ENCODE measurements at places on chromosomes 2 and 18. TPM values are rescaled to one million over a fixed set of nuclear protein-coding genes. Genes with fewer than 3 reads are reported as not detected.

The DYNAP gene
- total RNA-seq: not detected

The FAM124B gene
- total RNA-seq: 21.4 TPM

The TMEM150A gene
- 10.2 TPM for total RNA-seq

The PER2 gene
- 15.0 TPM for total RNA-seq

The CCDC141 gene
- 48.1 TPM for total RNA-seq

The ARHGAP25 gene
- total RNA-seq: 17.1 TPM

The B4GALT6 gene
- 4.8 TPM for total RNA-seq

The TSGA10 gene
- total RNA-seq: 37.3 TPM

The ZNF519 gene
- 17.2 TPM for total RNA-seq

The APOB gene
- 0.28 TPM for total RNA-seq

The LAMA1 gene
- 2.8 TPM for total RNA-seq

The RAB11FIP5 gene
- 11.0 TPM for total RNA-seq

The BCL11A gene
- 7.6 TPM for total RNA-seq

The ANKMY1 gene
- total RNA-seq: 34.8 TPM

The CRYGC gene
- not detected for total RNA-seq

The MROH2A gene
- 0.80 TPM for total RNA-seq

The IL1RL1 gene
- 93.2 TPM for total RNA-seq

The FAM237A gene
- total RNA-seq: not detected

The DUSP2 gene
- total RNA-seq: 7.3 TPM

The ASIC4 gene
- 0.26 TPM for total RNA-seq

The RAMP1 gene
- 26.1 TPM for total RNA-seq

The CHRNA1 gene
- not detected for total RNA-seq

The TRIM43 gene
- not detected for total RNA-seq

The MERTK gene
- 20.2 TPM for total RNA-seq
